ENCODE measurements at places on chromosomes 4 and X.

- no peak for DNase-seq
Measured at GRCh38 chr4:153119626-153120025, 84.6 kb upstream of the TRIM2 start.

DNA sequence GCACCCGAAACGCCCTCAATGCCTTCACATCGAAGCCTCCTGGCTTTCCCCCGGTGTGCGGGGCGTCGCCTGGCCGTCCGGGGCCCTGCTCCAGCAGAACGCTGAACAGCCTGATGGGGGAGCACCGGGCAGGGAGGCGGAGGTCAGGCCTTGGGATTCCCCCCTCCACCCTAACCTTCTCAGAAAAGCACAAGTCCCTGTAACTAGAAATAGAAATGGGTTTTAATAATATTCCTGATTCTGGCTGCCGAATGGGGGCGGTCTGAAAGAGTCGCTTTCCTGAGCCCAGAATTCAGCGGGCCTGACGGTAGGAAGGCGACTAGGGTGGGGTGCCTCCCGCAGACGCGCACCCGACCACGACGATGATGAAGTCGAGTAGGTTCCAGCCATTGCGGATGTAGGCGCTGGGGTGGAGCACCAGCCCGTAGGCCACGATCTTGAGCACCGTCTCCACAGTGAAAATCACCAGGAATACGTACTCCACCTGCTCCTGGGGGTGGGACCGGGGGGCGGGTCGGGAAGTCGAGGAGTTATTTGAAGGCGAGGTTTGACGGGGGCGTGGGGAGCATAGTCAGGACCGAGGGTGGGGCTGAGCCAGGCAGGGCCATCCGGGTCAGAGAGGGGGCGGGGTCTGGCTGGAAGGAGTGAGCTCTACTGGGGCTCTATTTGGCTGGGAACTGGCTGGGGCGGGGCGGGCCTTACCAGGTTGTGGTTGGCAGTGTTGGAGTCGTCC is 2.5 kb downstream of the CACNA1F start:
- DNase-seq, result peak; percentile 11

DNA sequence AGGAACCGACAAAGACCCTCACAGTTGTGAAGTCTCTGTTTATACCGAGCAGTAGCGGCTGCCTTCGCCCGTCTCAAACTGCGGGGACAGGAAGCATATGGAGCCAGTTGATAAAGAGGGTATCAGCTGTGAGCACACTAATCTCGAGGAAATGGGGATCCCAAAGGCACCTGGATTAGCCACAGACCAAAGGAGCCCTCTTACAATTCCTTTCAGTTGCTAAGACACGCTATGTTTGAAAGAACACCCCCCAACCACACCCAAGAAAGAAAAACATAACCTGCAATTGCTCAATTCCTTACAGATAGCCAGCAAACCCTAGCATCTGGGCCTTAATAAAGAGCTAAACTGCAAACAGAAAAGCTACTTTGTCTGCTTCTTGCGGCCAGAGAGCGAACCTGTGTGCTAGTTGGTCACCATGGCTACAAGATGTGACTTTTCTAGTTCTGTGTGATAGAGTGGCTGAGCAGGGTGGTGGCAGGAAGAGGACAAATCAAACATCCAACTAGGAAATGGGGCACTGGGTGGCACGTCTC is 23.3 kb upstream of the CHRNA9 start:
- DNase-seq, result no peak

- DNase-seq, result no peak
Measured at GRCh38 chr4:81225252-81225651, 10.2 kb upstream of the PRKG2 start.

- no peak for DNase-seq
Measured at GRCh38 chr4:38676986-38677385, 13.0 kb downstream of the KLF3 start.

DNA sequence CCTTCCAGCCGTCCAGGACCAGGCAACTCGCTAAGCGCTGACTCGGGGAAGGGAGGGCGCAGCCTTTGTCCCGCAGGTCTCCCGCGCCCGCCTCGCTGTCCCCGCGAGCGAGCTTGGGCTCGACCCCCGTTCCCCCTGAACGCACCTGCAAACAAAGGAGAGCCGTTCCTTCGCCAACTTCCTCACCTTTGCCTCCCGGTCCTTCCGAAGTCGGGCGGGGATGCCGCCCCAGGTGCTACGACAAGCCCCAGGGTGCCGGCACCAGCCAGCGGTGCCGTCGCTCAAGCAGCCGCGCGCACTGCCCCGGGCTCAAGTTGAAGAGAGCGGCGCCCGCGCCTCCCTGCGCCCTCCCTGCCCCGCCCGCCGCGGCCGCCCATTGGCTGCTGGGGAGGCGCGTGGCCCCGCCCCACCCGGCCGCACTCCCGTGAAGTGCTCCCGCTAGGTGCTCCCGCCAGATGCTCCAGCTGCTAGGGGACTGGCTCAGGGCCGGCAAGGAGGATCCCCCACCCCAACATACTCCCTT is 107.1 kb downstream of the NSUN7 start:
- no peak for DNase-seq

DNA sequence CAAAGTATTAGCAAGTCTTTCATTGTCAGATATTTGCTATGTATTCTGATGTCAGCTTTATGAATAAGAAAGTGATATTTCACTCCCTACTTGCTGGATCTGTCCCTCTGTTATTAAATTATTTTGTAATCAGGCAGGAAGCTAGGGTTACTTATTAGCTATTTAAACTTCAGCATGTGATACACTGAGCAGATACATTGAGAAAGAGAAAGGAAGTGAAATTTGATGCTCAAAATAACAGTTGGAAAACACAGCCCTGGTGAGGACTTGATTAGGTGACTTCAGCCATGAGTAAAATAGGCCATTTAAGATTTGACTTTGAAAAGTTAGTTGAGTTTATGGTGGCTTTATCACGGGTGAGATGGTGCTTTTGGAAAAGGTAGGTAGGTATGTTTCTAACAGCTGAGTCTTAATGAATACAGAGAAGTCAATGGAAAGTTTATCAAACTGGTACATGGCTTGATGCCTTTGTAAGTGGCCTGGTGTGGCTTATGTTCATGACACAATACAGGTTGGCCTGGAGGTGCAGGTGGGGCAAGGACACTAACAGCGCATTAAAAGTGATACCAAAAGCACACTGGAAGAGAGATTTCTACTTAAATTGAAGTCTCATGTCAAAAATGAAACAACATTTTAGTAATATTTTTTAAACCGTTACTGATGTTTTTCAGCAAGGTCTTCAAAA is 321.2 kb upstream of the SPOCK3 start:
- no peak for DNase-seq

DNA sequence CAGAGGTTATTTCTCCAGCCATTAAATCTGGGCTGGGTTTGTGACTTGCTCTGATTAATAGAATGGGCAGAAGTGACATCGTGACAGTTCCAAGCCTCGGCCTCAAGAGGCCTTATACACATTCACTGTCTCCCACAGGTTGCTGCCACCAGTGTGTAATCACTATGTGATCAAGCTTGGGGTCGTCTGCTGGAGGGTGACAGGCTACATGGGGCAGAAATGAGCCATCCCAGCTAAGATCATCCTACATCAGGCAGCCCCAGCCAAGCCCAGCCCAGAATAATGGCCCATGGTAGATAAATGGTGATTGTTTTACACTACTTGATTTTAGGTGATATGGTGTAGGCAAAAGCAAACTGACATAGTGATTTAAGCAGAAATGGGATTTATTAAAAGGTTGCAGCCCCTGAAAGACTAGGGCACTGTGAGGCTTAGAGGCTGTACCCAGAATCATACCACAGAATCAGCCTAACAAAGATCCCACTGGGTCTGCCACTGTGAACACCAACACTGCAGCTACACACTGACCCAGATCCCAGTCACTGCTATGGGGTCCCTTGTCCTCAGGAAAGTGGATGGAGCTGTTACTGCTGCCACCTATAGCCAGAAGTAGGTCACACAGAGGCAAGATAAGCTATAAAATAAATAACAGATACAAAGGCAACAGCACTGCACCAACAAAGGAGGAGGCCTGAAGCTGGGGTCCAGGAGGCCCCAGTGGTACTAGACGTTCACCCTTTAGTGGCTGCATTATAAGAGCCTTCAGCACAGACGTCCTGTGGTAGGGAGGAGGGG is 159.6 kb upstream of the RBPJ start:
- DNase-seq, result no peak

GRCh38 chr4:42605264-42605663 is 51.6 kb downstream of the ATP8A1 start:
- no peak for DNase-seq

GRCh38 chrX:35622040-35622439 is 176.1 kb upstream of the MAGEB16 start:
- no peak for DNase-seq

DNA sequence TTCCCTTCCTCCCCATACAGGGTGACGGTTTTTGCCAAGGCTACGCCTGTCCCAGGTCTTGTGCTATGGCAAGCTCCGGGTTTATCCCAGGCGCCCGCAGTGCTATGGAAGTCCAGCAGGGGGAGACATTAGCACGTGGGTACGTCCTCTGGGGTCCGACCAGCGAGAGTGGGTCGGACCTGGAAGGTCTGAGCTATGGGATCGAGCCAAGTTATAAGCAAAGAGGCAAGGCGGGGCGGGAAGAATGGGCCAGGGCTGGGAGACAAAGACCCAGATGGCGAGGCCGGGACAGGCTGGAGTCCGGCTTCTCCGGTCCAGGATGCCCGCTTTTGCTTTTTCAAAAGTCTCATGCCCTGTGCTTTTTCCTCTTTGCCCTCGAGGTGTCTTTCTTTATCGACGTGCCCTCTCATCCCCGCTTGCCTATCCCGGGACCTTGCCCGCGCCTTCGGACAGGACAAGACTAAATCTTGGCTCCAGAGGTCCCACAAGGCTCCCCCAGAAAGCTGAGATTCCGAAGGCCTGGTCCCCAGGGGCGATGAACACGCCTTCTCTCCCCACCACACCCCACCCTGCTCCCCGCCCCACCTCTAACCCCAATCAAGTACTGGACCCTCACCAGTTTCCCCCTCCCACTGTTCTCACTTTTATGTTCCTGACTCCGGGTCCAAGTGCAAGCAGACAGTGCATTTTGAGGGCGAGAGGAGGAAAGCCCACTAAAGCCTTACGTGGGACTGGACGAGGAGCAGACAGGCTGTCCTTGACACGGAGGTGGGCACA is 785 bp upstream of the EFNB1 start:
- peak; percentile 66 for DNase-seq

GRCh38 chrX:121146059-121146628 is 98.7 kb downstream of the GLUD2 start:
- no peak for DNase-seq

DNA sequence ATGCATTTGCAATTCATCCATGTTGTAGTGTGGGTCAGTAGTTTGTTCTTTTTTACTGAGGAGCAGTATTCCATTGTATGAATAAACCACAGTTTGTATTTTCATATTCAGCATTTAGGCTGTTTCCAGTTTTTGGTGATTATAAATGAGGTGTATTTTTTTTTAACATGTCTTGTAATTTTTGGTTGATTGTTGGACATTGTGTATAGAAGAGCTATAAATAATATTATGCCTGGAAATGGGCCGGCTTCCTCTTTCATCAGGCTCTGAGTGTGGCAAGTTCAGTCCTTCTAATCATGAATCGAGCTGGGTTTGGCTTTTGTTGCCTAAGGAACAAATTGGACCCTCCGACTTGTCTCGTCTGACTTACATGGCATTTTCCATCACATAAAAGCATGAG is 115.7 kb downstream of the PSAPL1 start:
- DNase-seq, result no peak

DNA sequence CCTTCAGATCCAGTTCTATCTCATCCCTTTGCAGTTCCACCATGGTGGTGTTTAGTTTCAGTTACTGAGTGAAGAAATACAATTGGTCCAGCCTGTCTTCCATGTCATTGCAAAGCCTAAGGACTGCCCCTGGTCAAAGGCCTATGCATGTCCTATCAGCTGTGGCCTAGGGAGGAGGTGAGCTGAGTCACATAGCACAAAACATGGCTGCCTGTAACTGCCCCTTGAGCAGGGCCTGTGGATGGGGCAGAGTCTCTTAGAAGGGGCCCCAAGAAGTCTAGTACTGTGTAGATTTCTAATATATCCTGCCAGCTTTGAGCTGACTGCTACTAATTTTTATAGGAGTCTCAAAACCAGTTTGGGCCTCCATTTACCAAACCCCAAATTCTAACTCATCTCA is 296.7 kb downstream of the FBXW7 start:
- no peak for DNase-seq

DNA sequence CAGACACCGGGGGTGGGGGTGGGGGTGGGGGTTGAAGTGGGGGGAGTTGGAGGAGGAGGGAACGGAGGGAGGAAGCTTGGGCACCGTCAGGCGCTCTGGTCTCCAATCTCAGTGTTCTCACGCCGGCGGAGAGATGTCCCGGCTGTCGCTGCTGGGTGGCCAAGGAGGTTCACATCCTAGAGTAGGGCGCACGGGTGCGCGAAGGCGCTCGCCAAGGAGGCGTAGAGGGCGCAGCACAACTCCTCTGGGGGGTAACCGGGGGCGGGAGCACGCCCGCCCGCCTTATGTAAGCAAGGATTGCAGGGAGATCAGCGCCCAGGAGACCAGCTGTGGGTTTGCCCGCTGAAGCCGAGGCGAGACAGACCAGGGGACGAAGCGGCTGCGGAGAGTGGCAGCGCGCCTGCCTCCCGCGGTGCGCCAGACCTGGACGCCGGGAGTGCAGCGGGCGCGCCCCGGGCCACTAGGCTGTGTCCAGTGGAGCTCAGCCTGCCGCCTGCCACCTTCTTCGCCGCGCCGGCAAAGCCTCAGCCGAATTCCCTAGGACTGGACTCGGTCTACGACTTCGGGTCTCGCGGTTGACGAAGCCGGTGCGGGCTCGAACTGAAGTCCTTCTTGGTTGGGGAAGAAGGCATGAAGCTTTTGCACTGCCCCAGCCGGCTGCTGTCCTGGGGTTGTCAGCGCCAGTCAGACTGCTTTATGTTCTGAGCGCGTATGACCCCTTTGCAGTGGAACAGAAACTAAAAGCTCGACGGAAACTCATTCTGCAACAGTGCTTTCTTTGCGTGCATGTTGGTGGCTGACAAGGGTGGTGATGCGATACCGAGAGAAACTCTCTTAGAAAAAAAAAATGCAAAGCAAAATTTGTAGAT is 707 bp upstream of the UNC5C start:
- no peak for DNase-seq
